ENCODE measurements at places on chromosomes 12 and 14.

DNA sequence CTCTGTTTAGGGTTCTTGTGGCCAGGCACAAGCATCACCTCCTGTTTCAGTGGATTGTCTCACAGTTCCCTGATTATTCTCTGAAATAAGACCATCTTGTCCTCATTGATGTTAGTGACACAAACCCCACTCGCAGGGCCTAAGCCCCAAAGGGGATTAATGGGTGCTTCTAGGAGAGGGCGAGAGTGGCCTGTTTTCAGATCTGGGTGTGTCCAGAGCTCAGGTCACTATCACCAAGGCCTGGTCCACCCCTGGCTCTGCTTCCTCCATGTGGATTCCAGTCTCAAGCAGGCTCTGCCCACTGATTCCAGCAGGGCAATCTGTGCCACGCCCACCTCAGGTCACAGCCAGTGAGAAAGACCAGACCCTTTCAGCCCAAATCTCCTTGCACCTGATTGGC lies 361.9 kb downstream of the ADGRD1 start:
- no peak for DNase-seq

DNA sequence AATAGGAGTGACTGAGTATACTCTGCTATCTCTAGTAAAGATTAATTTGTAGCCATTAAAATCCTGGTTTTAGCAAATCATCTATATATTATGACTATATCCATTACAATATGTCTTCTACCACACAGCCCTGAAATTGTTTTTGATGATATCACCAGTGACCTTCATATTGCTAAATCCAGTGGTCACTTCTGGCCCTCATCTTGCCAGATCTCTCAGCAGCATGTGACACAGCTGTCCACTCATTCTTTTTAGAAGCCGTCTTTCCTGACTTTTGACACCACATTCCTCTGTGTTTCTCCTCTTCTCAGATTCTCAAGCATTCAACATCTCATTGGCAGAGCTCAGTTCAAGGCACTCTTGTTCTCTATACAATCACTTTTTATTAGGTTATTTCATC lies 54.9 kb downstream of the CPNE8 start:
- DNase-seq, result no peak

DNA sequence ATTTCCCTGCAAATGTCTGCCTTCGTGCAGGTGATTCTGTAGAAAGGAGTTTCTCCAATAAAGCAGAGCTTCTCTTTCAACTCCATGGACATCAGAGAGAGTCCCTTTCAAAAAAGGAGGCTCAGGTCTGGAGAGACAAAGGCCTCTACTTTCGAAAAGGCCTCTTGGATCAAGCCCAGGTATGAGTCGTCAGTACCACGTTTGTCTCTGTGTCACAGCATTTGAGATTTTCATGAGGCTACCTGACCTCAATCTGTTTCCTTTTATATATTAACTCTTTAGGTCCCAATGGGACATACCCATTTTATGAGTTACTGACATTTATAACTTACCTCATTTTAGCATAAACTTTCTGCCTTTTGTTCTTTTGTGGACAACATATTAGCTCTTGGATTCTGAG lies 290.8 kb downstream of the RPAP3 start:
- DNase-seq, result no peak

GRCh38 chr14:30291216-30291615 lies 267.7 kb upstream of the G2E3 start:
- no peak for DNase-seq

DNA sequence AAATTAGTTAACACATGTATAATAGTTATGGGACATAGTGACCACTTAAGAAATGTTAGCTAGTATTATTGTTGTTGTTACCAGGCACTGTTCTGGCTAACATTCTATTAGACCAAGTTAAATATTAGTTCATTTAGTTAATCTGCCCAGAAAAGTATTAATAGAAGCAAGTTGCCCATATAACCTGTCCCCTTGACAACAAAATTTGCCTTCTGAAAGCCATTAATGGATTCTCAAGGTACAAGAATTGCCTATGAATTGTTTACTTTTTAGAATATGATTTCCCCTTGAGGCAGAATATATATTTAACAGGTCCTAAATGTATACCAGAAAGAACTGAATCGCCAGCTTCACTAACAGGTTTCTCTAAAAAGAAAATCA lies 167.3 kb upstream of the TMCC3 start:
- no peak for DNase-seq

DNA sequence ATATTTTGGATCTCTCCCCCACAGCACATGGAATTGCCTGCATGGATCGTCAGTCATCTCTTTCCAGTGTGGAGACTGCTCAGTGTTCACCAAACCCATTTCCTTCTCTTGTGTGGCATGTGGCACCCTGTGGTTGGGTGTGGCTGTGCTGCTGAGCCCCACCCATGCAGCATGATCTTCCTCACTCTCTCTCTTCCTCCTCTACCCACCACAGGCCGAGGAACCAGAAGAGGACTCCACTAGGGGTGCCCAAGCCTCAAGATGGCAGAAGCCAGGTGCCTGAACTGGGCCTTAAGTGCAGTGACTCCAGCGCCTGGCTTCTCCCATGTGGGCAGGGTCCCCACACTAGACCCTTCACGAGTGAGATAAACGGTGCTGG lies 66.8 kb upstream of the GPR68 start:
- no peak for DNase-seq

DNA sequence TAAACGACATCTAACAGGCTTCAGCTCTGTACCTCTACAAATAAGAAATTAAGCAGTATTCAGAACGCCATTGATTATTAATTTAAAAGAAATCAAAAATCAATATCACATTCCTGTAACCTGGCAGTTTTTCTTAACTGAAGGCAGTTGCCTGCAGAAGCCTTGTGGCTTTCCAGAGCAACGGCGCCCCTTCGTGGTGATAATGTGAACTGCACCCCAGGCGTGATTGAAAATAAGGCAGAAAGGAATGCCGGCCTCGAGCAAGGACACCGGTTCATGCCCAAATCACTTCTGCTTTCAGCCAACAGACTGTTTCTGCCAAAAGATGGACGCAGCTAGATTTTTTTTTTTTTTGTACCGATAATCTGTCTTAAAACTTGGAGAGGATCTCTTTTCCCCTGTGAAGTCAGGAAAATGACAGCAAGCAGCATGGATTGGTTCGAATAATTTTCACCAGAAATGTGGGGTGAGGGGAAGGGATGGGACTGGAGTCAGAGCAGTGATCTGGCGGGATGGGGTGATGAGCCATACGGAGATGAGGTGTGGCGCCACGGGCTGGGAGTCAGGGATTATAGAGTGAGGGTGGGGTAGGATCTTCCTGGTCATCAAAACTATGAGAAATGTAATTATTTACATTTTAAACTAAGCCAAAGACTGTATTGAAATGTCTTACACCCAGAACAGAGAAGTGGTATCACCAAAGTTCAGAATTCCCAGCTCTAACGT lies 473.0 kb downstream of the DPF3 start:
- DNase-seq, result peak; percentile 13

GRCh38 chr14:98122527-98122926 lies 1149.5 kb downstream of the BCL11B start:
- DNase-seq, result no peak

GRCh38 chr14:55645145-55645544 lies 65.1 kb downstream of the KTN1 start:
- DNase-seq, result no peak

DNA sequence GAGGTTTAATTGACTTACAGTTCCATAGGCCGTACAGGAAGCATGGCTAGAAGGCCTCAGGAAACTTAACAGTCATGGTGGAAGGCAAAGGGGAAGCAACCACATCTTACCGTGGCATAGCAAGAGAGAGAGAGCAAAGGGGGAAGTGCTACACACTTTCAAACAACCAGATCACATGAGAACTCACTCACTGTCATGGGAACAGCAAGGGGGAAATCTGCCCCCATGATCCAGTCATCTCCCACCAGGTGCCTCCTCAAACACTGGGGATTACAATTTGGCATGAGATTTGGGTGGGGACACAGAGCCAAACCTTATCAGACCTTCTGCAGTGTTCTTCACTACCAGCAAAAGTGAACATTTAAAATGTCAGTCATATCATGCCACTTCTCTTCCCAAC lies 58.9 kb downstream of the USP15 start:
- DNase-seq, result no peak

- no peak for DNase-seq
Observed at GRCh38 chr14:83208341-83208740, 1674.7 kb upstream of the SEL1L start.

DNA sequence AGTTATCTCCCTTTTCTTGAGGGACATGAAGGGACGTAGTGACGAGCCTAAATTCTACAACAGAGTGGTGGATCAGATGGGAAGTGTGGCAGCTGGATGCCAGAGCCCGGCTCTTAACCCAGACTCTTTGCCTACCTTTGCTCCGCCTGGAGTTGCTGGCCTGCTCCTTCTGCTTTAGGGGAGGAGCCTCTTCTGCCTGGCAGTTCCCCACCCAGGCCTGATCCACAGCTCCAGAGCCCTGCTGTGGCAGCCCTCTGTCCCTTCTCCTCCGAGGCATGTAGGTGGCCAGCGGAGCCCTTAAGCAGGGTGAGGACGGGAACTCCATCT lies 2.3 kb upstream of the PRPH start:
- no peak for DNase-seq

GRCh38 chr12:98821232-98821631 lies 176.1 kb downstream of the APAF1 start:
- no peak for DNase-seq

- DNase-seq, result no peak
Observed at GRCh38 chr12:109926016-109926415, 25.9 kb downstream of the TCHP start.

DNA sequence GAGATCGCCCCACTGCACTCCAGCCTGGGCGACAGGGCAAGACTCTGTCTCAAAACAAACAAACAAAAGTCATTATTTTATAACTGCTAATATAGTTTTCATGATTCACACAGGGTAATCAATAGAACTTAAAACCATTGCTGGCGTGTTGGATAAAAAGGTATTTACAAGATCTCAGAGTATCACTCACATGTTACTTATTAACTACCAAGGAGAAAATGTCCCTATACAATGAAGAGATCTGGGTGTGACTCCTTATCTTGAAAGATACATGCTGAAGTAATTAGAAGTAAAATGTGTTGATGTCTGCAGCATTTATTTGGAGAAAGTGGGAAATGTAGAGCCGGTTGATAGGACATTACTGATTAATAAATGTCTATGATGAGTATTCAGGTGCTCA lies 57.3 kb upstream of the PIK3C2G start:
- no peak for DNase-seq

DNA sequence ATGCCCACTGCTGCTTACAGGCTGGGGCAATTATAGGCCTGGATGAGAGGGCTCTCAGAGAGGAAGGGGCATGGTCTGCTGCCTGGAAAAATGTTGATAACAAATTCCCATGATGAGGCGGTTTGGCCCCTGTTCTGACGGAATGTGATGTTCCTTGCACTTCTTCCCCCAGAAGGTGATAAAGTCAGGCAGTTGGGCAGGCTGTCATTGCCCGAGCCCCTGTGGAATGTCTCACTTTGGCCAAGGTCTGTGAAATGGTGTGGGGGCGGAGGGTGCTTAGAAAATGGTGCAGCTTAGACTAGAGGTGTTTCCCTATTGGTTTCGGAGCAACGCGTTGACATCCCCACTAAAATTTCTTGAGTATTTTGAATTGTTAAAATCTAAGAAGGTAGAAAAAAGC lies 1360.0 kb downstream of the AACS start:
- no peak for DNase-seq

DNA sequence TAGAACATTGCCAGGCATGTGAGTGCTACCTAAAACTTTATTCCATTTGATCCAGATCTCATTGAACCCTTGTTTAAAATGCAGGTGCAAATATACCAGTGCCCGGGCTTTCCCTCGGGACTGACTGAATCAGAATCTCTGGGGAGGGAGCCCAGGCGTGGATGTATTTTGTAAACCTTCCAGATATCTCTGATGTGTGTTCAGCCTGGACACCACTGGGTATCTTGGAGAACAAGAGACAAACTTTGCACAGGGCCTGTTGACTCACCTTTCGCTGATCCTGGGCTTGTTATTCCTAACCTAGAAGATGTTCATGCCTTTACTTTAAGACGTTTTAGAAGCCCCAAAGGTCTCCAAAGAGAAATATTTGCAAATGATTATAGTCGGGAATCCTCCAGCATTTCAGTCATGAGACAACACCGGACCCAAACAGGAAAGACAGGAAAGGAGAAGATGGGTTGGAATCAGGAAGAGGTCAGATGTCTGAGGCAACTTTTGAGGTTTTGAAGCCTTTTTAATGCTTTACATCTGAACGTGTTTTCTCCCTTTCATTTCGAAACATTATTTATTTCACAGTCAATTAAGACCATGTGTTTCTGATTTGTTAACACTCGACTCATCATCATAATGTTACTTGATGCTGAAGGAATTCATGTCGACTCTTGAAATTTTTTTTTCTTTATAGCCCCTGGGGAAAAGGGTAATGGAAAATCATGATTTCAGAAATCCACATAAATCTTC lies 118.6 kb downstream of the PLXNC1 start:
- DNase-seq, result no peak

DNA sequence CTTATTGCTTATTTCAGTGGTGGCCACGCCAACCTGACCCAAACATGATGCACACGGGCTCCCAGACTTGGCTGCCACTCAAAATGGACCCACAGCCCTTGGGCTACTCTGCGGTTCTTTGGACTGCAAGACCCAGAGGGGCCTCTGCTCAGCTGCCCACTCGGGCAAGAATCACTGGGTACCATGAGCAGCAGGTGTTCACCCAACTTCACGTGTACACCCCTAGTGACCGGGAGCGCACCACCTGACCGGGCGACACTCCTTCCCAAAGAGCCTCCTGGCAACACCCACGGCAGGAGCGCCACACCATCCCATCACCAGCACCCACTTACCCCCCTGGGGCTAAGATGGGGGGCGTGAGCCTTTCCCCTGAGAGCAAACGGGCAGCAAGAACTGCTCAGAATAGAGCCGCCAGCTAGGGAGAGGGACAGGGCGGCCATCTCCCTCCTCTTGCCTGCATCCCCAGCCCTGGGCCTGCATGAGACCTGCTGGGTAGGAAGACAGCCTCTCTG lies 32.0 kb downstream of the CCNK start:
- DNase-seq, result no peak

- DNase-seq, result no peak
Observed at GRCh38 chr14:22798528-22798927, 16.7 kb downstream of the SLC7A7 start.

DNA sequence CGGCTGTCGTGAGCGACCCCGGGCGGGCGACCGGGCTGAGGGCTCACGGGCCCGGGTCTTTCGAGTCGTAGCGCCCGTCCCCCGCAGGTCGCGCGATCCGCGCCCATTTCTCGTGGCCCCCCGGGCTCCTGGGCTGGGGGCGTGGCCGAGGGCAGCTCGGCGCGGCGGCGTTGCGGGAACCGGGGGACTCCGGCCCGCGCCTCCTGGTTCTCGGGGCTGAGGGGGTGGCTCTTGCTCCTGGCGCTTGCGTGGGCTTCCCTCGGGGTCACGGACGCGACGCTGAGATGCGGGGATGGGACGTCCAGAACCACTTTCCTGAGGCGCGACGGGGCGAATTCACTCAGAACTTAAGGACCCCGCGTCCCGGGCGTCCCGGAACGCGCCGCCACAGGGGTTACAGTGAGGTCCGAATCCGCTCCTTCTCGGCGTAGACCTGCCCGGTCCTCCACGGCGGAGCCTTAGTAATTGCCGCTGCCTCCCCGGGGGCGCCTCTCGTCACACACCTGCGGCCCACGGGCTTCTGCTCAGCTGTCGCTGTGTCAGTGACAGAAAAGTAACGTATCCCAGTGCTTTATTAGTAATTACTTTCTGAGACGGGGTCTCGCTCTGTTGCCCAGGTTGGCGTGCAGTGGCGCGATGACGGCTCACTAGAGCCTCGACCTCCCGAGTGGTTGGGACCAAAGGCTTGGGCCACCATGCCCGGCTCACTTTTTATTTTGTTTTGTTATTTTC lies 606 bp downstream of the EP400 start:
- no peak for DNase-seq

Data from NCI-H774 (cell line).